Erythroblast (primary cell): ENCODE measurements at places on chromosomes 16 and 17.
A peak's percentile ranks its signal among the peaks of the same experiment; 100 is the strongest.

GRCh38 chr16:67398546-67399217 lies 5.4 kb upstream of the TPPP3 start:
- no peak for DNase-seq

GRCh38 chr16:64339052-64339770 lies 782.7 kb downstream of the CDH11 start:
- DNase-seq, result no peak

GRCh38 chr17:81395600-81396277 lies 482 bp downstream of the BAHCC1 start:
- DNase-seq, result no peak

DNA sequence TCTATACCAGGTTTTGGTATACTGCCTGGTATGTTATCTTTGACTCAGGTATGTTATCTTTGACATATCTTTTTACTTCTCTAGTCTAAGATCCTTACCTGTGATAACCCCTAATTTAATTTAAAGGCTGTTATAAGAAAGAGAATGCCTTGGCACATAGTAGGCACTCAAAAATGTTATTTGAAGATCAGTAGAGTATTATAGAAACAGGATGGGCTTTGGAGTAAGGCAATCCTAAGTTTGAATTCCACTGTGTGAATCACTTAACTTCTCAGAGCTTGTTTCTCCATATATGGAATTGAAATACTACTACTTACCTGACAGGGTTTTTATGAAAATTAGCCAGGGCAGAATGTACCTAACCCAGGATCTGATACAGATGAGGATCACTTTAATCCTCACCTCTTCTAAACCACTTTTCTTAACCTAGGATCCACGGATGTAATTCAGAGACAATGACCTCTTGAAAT lies 1.2 kb downstream of the BRIP1 start:
- peak; percentile 17 for DNase-seq

- no peak for DNase-seq
Observed at GRCh38 chr16:14378131-14378551, 251.9 kb downstream of the PARN start.

DNA sequence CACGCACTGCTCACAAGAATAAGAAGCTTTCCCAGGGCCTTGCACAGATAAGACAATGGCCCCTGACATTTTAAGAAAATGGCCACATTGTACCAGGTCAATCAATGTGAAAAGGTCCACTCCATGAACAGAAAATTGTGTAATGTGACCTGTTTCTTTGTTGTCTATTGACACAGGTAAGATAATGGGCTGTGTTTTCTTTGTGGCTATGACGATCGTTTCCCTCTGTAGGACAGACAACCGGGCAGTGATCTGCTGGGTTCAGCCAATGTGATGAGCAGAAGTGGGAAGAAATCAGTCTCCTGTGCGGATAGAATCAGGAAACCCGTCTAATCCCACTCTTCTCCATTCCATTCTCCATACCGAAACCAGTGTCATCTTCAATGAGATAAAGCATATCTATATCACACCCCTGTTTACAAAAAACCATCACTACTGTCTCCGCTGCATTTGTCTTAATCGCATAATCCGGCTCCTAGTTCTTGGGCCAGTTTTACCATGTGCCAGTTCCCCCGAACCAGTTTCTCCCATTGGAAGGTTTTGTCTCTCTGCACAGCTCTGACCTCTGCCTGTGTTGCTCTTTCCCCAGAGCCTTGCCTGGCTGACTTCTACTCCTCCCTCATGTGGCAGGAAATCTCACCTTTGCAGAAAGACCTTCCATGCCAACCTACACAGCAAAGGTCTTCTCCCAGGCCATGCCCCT lies 66.9 kb upstream of the ATF7IP2 start:
- no peak for DNase-seq

DNA sequence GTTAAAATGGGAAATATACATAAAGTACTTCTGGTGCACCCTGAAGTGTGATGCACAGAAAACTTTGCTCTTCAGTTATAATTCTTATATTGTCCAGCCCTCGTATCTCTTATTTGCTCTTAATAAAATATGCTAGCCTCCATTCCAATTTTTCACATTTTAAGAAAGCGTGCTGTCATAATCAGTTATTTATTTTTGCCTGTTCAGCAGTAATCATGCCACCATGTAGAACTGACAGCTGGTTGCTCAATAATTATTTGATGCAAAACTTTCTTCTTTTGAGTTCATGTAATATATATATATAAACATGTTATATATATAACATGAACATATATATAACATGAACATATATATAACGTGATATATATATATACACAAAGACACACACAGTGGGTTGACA lies 294.6 kb downstream of the CNTNAP4 start:
- no peak for DNase-seq

GRCh38 chr16:1036166-1036565 lies 36.4 kb upstream of the SSTR5 start:
- DNase-seq, result no peak

DNA sequence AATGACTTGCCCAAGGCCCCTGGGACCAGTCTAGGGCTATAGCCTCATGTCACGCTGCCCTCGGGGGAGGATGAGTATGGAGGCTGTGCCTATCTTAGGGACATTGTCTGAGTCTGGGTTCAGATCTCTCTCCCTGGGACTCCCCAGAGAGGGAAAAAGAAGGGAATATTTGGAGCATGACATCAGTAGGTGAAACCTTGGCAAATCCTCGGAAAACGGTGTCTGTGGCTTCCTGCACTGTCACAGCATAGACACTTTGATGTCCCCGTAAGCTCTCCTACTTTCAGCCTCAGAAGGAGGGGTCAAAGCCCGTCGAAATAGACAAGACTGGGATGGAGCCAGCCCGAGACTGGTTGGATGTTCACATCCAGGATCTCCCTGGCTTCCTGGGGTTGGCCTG lies 11.3 kb downstream of the MEOX1 start:
- DNase-seq, result no peak
